Cortex of kidney (tissue), 1 donor: ENCODE measurements at places on chromosomes 6 and 20.

GRCh38 chr20:63096681-63097335, 90.0 kb upstream of the BHLHE23 start:
- no peak for DNase-seq

GRCh38 chr20:23225407-23226060, 125.1 kb upstream of the NXT1 start:
- DNase-seq = no peak

- no peak for DNase-seq
Measured at GRCh38 chr6:142478117-142478516, 176.3 kb downstream of the ADGRG6 start.

GRCh38 chr6:150099546-150099945, 30.6 kb upstream of the ULBP3 start:
- no peak for DNase-seq

GRCh38 chr6:164011321-164011720, 596.8 kb downstream of the QKI start:
- no peak for DNase-seq

GRCh38 chr6:130655586-130655985, 171.6 kb upstream of the SMLR1 start:
- DNase-seq = no peak

DNA sequence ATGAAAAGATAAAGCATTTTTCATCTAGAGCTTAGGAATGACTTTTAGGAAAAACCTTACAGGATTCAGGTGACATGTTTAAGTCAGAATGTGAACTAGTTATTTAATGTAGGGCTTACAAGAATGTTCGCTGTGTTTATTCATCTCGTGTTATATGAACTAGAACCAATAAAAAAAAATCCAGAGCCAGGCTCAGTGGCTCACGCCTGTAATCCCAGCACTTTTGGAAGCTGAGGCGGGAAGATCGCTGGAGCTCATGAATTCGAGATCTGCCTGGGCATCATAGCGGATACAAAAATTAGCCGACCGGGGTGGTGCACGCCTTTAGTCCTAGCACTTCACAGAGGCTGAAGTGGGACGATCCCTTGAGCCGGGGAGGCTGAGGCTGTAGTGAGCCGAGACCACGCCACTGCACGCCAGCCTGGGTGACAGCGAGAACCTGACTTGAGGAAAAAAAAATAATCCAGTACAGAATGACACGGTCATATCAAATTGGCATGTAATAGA, 46.3 kb downstream of the OR2B2 start:
- no peak for DNase-seq

GRCh38 chr6:151137542-151137941, 102.2 kb upstream of the AKAP12 start:
- DNase-seq = no peak
